ENCODE measurements at places on chromosomes 4 and X.
A peak's percentile ranks its signal among the peaks of the same experiment; 100 is the strongest.

DNA sequence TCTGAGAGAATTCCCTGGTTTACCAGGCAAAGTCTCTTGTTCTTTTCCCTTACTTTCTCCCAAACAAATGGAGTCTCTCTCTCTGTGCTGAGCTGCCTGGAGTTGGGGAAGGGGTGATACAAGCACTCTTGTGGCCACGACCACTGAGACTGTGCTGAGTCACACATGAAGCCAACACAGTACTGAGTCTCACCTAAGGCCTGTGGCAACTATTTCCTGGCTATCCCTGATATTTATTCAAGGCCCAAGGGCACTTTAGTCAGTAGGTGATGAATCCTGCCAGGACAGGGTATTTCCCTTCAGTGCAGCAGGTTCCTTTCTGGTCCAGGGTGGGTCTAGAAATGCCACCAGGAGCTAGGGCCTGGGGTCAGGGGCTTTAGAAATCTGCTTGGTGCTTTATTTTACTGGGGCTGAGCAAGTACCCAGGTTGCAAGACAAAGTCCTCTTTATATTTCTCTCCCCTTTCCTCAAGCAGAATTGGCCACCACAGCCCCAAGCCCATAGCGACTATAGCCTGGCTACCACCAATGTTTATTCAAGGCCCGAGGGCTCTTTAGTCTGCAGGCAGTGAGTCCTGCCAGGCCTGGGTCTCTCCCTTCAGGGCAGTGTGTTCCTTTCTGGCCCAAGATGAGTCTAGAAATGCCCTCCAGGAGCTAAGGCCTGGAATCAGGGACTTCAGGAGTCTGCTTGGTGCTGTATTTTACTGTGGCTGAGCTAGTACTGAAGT lies 10.5 kb downstream of the ARL13A start:
- no peak for DNase-seq

DNA sequence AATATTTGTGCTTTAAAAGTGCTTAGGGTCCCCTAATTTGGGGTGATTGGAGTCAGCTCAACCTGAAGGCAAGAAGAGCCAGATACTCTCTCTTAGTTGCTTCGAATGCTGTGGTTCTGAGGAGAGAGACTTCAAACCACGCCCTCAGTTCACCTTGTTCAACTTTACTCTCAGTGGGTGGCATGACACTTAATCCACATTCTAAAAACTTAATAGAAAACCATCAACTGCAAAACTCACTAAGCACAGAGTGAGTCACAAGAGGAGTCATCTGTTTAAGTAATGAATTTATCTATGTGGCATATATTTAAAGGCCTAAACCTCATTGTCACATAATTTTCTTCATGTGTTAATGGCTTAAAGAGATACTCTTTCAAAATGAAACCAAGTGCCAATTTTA lies 99.5 kb upstream of the SLC4A4 start:
- DNase-seq = no peak

GRCh38 chrX:9271789-9272525 lies 192.9 kb upstream of the TBL1X start:
- DNase-seq = no peak

- no peak for DNase-seq
These were observed 568.0 kb downstream of the STIM2 start for GRCh38 chr4:27428661-27429060.

- DNase-seq = no peak
These were observed 88.1 kb downstream of the RPA4 start for GRCh38 chrX:96971812-96972211.

- no peak for DNase-seq
These were observed 295.9 kb downstream of the KCNIP4 start for GRCh38 chr4:21652508-21653231.

DNA sequence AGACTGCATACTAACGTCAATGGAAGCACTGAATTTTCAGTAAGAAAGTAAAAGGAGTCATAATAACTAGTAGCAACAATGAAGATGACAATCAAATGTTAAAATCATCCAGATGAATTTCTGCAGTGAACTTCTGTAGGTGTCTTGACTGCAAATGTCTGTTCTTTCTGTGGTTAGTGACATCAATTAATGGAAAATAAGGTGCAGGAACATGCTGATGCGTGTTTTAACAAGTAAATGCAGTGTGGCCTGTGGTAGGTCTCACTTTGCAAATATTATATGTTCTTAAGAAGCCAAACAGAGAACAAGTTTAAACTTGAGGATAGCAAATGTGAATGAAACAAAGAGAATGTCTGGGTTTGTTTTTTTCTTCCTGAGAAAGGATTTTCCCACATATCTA lies 2.6 kb upstream of the DTHD1 start:
- no peak for DNase-seq

DNA sequence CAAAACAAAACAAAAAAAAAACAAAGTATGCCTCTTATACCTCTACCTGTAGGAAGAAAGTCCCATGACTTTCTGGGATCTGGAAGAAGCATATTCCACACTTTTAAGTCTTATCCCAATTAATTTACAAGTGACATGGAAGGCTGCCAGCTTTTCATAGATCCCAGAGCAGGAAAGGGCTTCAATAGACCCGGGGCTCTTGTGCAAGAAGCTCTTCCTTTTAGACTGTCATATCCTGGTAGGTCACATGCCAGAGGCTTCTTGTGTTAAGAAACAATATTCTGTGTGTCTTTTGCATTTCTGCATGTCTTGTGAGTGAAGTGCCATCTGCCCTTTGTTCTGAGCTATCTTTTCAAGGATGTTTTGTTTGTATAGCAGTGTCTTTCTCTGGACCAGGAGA lies 84.4 kb upstream of the PHOX2B start:
- DNase-seq = no peak

DNA sequence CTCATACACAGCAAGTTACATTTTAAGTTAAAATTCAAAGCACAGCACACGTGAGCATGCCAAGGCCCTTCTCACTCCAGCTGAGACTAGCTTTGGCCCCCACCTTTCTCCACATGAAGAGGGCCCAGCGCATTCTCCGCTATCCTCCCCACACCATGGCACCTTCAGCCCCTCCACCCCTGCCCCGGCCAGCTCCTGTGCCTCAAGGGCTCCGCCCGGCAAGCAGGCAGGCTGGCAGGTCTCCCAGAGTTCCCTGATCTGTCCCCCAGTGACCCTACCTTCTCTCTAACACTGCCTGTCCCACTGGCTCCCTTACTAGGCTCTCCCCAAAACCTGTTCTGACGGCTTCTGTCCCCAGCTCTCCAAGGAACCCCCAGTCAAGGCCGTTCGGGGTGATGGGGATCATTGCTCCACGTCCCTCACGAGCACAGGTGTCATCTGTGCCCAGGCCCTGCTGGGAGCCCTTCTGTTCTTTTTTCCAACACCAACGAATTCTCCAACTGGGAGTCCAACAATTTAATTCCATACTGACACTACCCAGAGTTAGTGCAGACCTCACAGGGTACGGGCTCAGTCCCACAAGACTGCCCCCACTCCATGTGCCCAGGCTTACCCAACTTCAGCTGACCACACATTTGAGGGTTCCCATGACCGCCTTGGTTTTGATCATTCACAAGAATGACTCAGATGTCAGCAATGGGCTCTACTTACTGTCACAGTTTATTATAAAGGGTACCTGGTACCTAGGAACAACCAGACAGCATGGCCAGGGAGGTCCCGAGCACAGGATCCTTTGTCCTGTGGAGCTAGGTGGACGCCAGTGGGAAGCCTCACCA lies 4.2 kb downstream of the LETM1 start:
- no peak for DNase-seq

GRCh38 chr4:85701861-85702321 lies 226.9 kb downstream of the ARHGAP24 start:
- DNase-seq = peak; percentile 56

DNA sequence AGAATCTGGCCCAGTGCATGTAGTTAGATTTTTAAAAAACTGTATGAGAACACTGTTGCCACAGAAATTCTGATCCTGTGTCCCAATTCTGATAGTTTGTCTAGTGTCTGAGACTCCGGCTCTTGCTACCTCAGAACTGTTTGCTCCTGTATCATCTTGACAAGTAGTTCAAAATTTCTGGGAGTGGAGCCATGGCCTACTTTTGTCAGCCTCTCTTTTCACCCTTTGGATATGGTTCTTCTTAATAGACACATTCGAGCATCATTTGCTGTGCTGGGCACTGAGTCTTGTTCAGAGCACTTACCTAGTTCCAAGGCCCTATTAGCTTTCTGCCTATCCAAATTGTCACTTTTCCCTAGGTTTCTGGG lies 46.9 kb downstream of the ATP10D start:
- no peak for DNase-seq

- no peak for DNase-seq
These were observed 125.9 kb downstream of the AMELX start for GRCh38 chrX:11419102-11419501.

DNA sequence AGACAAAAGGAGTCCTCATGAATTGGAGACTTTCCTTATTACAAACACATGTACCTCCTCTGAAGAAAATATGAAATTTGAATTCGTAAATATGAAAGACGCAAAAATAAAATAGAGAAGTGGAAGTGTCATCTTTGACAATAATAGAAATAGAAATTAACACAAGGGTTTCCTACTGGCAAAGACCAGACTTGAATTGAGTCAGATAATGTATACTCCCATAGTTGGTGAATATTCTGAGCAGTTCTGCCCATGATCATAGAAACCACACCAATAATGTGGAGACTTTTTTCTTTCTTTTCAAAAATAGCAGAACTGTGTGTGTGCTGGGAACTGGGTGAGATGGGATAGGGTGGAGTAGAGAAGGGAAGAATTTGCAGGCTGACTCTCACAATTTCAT lies 277.7 kb upstream of the TET2 start:
- DNase-seq = no peak

GRCh38 chrX:101062176-101062575 lies 10.3 kb upstream of the TRMT2B start:
- DNase-seq = no peak

DNA sequence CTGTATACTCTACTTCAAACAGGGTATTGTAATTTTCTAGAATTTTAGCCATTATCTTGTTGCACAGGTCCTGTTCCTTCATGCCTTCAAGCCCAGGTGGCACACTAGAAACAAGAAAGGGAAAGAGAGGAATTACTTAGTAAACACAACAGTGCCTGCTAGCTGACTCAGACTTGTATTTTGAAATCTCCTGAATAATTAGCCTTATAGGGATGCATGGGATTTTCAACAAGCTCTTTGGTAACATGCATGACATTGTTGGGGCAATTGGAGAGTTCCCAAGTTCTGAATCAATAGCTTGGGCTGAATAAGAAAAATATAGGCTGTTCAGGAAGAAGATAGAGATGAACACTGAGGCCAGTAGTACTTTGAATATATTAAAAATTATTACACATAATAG lies 118.8 kb downstream of the FAM13A start:
- DNase-seq = peak; percentile 53

GRCh38 chrX:8455557-8455956 lies 9.1 kb upstream of the VCX3B start:
- DNase-seq = no peak

DNA sequence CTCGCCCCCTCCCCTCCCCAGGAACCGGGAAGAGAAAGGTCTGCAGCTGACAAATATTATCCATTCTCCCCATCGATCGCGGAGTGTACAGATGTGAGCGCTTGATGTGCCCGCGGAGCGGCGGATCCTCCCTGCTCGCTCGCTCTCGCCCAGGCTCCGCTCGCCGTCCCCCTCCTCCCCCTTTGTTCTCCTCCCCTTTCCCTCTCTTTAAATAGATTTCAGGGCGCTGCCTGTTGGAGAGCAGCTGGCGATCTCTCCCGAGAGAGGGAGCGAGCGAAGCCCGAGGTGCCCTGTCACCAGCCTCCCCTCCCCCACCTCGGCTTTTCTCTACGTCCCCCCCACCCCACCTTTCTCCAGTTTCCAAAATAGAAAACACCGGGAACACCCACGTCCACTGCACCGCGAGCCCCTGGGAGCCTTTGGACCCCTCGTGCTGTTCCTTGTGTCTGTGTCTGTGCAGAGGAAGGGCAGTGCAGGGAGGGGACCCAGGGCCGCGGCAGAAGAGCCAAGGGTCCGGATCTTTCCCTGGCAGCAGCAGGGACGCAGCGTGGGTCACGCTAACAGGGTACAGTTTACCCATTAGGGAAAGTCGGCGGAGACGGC lies 56.6 kb upstream of the BCOR start:
- no peak for DNase-seq

- no peak for DNase-seq
These were observed 23.8 kb downstream of the SOWAHB start for GRCh38 chr4:76874176-76874575.

DNA sequence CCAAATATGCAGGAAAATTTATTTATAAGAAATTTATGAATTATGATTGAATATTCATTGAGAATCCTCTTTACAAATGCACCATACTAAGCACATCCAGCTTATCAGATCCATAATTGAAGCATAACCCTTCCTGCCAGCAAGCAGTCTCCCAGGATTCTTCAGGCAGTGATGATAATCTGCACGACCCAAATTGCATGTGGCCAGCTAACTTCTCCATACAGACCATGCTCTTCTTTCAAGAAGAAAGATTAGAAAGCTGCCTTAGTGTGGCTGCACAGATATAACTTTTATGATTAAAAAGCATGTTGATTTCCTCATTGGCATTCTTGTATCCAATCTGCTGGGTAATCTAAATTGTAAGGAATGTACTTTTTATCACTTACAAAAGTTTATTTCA lies 3.3 kb upstream of the CBR4 start:
- no peak for DNase-seq

- no peak for DNase-seq
These were observed 69.0 kb upstream of the IQCM start for GRCh38 chr4:149884529-149885181.

GRCh38 chr4:107578321-107578720 lies 141.7 kb downstream of the PAPSS1 start:
- DNase-seq = no peak

GRCh38 chrX:115589419-115589818 lies 28.4 kb downstream of the PLS3 start:
- DNase-seq = no peak

DNA sequence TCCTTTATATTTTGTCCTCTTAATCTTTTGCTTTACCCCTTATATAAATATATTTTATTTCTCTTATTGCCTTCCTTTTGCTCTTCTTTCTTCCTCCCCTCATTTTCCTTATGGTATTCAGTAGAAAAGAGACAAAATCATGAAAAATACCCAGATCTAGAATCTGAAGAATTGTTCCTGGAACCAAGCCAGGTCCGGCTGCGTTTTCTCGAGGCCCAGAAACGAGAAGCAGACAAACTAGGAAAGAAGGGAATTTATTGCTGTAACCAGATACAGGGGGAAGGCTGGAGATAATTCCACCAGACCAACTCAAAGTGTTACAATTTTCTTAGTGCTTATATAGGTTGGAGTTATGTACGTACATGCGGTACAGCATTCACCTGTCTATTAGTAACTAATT lies 328.7 kb downstream of the GABRG1 start:
- no peak for DNase-seq

DNA sequence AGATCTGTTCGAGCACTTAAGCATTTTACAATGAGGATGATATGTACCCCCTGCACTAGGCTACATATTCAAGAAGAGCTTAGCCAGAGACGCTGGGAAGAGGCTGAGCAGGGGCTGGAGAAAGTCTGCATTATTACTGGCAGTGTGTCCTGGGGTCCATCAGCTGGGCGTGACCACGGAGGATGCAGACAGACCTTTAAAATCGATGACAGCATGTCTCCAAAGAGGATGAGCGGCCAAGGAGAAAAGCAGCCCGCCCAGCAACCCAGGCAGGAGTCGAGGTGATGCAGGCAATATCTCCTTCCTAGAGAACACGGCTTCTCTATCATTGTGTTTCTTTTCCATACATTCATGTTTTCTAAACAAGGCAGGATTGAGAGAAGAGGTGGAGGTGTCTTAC lies 300.7 kb downstream of the USP46 start:
- DNase-seq = no peak

- DNase-seq = no peak
These were observed 93.0 kb downstream of the TSPAN7 start for GRCh38 chrX:38654302-38654701.

GRCh38 chr4:165905405-165906027 lies 32.5 kb downstream of the TLL1 start:
- no peak for DNase-seq

- DNase-seq = no peak
These were observed 10.3 kb downstream of the OCIAD1 start for GRCh38 chr4:48841045-48841827.
